ENCODE measurements at places on chromosomes 6 and 20.

- DNase-seq = no peak
Observed at GRCh38 chr6:26576407-26576843, 20.3 kb upstream of the ABT1 start.

GRCh38 chr6:160520043-160520904 lies 143.8 kb downstream of the LPA start:
- peak; percentile 76 for DNase-seq

GRCh38 chr6:107539849-107540464 lies 50.0 kb downstream of the SOBP start:
- DNase-seq = no peak

DNA sequence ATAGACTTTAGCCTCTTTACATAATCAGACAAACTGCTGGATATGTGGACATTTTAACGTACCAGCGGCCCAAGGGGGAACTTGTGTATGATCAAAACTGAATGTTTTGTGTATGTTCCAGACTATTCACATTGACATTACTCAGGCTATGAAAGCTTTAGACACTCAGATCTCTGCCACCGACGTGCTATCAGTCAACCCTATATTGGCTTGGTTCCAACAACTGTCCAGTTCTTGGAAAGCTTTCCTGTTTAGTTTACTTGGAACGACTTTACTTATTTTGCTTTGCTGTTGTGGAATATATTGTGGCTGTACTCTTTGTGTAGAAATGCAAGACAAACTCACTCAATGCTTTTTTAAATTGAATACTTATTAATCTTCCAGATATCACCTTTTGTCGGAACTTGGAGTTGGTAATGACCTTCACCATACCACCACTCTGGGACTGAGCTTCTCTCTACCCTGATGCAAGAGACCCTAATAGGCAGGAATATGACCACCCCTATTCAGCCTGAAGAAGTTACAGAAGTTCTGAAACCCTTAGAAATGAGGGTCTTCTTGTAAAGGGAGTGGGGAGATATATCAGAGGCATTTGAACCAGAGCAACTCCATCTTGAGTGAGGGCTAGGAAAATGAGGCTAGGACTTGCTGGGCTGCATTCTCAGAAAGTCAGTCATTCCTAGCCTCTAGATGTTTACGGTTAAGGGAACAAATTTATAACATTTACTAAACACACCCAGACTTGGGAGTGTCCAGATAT lies 49.0 kb upstream of the PAX1 start:
- no peak for DNase-seq

- peak; percentile 28 for DNase-seq
Observed at GRCh38 chr6:11575408-11576033, 38.0 kb downstream of the TMEM170B start.

DNA sequence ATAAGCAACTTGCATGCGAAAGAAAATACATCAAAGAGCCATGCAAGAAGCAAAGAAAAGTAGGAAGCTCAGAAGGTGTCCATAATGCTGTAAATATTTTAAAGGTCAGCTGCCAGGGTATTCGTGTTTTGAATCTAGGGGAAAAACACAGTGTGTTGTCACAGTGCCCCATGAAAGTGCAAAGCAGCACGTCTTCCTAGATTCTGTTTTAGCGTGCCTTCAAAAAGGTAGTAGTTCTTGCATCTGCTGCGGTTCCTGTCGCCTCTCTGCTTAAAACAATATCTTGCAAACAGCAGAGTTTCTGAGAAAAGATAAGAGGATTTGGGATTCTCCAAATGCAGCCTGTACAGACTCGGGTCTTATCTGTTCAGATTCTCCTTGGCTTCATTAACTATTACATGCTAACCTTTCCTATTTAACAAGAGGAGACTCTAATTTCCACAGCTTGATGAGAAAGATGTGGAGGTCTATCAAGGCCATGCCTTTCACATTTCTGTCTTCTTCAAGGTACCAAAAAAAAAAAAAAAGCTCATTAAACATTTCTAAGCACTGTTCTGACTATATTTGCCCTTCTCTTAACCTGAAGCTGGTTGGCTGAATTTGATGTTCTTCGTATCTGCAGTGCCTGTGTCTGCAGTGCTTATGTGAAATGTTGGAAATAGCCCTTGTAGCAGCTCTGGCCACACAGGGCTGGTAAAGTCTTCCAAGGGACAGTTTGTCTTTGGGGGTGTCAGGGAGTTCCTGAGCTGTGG lies 297.5 kb downstream of the ADGB start:
- DNase-seq = no peak

DNA sequence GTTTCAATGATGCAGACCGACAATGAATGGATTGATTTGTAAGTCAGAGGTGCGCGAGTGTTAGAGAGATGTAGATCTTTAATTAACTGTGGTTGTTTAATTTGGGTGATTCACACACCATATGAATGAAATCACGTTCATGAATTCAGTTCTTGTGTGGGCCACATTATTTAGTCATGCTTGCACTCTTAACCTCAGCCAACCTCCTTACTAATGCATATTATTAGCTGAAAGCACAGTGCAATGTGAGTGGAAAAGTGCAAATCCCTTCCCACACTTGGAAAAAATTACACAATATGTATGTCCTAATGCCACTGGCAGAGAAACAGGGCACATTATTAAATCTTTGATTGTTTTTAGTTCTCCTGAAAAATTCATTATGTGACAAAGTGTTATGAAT lies 512.5 kb downstream of the BCKDHB start:
- no peak for DNase-seq

DNA sequence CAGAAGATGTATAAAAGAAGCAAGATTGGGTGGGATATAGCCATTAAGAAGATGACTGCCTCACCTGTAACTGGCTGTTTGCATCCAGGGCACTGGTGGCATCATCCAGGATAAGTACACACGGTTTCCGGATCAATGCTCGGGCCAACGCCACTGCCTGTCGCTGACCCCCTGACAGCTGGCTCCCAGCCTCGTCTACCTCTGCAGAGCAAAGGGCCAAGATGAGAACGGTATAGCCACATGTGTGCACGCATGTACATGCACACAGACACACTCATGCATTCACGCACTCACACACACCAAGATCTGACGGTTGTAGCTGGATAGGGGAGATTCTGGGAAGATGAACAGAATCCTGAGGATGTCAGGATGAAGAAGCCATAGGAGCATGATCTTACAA lies 3.2 kb upstream of the PSMB8 start:
- no peak for DNase-seq

DNA sequence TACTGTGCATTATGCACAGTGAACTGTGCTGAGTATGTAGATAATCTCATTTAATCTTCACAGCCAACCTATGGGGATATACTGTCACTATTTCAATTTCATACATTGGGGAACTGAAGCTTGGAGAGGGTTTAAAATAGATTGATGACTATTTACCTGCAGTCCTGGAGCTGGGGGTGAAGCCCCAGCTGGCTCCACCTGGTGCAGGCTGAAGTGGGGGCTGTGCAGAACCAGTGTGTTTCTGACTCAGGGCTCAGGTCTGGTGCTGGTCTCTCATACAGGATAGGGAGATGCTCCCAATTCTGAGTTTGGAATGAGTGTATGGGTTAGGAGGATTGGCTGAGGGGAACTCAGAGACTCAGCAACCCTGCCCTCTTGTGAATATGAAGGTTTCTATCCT lies 176.1 kb upstream of the CEP162 start:
- no peak for DNase-seq

- DNase-seq = no peak
Observed at GRCh38 chr20:42429761-42430458, 759.8 kb downstream of the PTPRT start.

GRCh38 chr6:64266351-64266821 lies 630.8 kb downstream of the PHF3 start:
- no peak for DNase-seq

DNA sequence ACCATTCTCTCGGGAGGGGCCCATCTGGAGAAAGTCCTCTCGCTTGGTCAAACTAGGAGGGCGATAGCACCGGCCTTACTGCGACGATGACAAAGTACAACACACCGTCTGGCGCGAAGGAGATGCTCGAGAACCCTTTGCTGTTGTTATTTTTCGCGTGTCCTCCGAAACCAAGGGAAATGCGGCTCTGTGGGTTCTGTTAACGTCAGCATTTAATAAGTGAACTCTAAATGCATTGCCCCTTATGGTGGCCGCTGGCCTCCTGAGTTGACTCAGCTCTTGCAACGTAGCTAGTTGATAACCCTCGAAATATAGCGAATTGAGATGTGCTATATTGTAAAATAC lies 577 bp upstream of the SCAND1 start:
- peak; percentile 5 for DNase-seq

DNA sequence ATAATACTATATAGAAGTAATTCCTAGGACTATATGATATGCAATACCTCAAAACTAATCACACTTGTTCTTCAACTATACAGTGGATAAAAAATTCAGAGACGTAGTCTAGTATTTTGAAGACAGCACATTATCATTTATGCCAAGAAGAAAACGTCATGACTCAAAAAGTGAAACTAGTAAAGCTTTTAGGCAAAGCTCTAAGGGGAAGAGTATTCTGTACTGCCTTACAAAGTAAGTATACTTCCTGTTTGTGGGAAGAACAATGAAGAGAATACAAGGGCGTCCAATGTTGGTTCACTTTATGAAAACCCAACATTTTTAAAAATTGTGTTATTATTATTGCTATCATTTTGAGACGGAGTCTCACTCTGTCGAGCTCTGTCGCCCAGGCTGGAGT lies 27.9 kb downstream of the LOC128125822 start:
- DNase-seq = no peak

Measured in activated T-cell treated with anti-CD3 and anti-CD28 coated beads for 4 hours (primary cell).